ENCODE measurements at places on chromosomes 7 and 10. TPM values are rescaled to one million over a fixed set of nuclear protein-coding genes. Genes with fewer than 3 reads are reported as not detected.
A peak's percentile ranks its signal among the peaks of the same experiment; 100 is the strongest.

DRGX gene
- total RNA-seq = not detected

DGKI gene
- total RNA-seq = 3.3 TPM

MMP21 gene
- total RNA-seq = not detected

COL26A1 gene
- not detected for total RNA-seq

AFAP1L2 gene
- 17.9 TPM for total RNA-seq

OR2A2 gene
- not detected for total RNA-seq

NPC1L1 gene
- total RNA-seq = 0.10 TPM

GRB10 gene
- total RNA-seq = 106 TPM

DNA sequence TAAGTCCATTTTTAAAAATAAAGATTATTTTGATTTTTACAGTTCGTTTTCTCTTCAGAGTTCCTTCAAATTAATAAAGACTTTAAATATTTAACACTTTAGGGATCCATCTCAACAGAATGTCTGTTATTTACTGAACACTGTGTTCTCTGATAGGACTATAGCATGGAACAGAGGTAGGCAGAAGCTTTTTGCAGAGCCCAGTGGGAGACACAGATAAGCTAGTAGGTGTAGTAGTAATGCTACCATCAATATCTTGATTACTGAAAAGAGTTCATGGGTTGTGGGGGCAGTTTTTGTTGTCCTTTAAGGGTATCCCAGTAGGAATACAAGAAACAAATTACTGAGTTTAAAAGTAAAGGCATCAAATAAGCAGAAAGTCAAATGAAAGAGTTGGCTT lies 140.5 kb downstream of the HBP1 start:
- no peak for DNase-seq

- DNase-seq = no peak
These were observed 33.2 kb downstream of the TACR2 start for GRCh38 chr10:69383558-69383957.

DNA sequence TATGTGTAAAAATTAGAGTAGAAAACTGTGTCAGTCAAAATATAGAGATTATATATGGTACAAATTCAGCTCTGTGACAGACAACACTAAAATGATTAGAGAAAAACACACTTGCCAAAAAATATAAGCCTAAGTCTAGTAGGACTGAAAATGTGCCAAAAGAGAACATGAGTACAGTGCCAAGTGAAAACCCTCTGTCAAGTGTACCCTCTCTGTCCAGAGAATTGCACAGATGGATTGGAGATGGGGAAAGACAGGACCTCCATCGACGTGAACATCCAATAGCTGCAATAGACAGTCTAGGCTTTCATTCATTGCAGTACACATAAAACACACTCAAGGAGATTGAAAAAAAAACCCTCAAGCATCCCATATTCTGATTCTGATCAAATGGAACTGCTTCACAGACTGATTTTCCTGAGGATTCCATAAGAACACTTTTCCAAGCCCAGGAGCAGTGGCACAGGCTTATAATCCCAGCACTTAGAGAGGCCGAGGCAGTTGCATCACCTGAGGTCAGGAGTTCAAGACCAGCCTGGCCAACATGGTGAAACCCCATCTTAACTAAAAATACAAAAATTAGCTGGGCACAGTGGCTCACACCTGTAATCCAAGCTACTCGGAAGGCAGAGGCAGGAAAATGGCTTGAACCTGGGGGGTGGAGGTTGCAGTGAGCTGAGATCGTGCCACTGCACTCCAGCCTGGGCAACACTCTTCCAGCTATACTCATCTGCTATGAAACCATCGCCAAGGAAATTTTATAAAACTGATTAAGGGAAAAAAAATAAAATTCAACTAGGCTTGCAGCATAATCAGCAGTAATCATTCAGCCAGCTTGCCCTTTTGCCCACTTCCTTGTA lies 110.0 kb upstream of the TRIM24 start:
- DNase-seq = no peak

DNA sequence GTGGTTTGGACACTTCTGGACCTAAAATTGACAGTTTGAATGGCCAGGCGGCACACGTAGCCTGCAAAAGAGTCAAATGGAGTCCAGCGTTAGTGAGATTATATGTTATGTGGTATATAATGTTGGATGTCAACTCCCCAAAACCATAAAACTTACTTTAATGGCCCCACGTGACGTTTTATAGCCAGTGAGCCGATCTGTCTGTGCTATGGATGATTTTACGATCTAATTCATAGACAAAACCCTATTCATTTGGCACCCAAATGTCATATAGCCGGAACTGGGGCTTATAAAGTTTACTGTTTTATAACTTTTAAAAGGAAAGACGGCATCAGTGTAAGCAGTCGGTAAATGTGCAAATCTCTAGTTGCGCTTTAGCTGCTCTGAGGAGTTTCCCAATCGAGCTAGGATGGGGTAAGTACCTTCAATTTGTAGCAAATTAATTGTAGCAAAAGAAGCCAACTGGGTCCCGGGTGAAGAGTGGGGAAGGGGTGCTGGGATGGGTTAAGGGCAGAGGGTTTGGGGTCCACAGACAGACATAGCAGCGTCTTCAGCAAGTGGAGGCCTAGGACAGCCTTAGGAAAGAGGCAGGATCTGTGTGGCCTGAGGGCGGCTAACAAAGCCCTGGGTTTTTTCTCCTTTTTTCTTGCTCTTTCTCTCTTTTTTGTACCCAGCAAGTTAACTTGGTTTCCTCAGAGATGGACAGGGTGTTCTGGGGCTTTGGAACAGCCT lies 3.2 kb downstream of the HOXA5 start:
- no peak for DNase-seq

GRCh38 chr7:121276313-121276712 lies 52.5 kb upstream of the WNT16 start:
- no peak for DNase-seq

DNA sequence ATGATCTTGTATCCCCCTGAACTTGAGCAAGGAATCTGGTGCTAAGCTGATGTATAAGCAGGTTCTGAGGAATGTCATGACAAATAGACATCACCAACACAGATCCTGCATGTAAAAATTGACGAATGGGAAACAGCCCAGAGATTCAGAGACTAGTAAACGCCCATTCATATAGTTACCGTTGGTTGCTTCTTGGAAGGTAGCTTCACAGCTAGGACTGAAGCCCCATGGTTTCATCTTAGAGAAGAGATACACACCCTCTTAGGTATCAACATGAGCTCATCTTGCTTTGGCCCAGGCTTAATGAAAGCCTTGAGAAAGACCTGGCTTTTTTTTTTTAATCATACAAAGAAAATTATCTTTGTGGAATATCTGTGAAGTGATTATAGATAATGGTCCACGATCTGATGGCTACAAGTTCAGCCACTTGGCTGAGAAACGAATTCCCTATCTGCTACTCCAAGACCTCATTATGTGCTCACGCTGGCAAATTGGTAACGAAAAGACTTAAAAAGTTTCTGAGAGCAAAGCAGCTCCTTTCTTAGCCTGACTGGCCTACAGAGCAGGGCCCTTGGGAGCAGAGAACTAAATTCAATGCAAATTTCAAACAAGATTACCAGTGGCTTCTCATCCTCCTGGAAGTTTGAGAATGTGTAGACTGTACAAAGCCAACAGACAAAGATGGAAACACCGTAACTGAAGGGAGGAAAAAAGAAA lies 181.1 kb downstream of the NRP1 start:
- DNase-seq = no peak

GRCh38 chr10:58209669-58210068 lies 58.0 kb downstream of the IPMK start:
- no peak for DNase-seq

GRCh38 chr7:43112941-43113621 lies 634 bp downstream of the HECW1 start:
- DNase-seq = no peak

DNA sequence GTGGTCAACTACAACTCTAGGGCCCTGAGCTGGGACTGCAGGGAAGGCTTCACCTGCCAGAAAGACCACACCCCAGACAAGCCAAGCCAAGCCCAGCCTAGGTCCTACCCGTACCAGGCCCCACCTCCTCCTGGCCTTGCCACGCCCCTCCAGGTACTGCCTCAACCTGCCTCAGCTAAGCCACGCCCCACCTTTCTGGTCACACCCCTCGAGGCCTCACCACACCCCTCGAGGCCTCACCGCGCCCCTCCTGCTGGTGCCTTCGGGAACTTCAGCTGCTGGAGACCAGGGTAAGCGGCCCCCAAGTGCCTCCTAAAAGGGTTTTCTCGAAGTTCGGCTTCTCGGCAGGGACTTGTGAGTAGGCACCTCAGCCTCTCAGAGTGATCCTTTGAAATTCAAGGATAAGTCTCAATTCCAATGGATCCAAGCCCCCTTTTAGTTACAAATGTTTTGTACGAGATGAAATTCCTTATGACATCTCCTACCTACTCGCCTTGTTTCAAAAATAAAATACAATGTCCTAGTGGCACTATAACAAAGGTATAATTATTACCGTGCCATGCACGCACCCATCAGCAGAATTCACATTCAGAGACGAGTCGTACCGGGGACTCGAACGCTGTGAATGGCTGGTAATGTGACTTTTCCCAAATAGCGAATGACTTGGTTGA lies 171.2 kb downstream of the ARHGAP21 start:
- peak; percentile 70 for DNase-seq

DNA sequence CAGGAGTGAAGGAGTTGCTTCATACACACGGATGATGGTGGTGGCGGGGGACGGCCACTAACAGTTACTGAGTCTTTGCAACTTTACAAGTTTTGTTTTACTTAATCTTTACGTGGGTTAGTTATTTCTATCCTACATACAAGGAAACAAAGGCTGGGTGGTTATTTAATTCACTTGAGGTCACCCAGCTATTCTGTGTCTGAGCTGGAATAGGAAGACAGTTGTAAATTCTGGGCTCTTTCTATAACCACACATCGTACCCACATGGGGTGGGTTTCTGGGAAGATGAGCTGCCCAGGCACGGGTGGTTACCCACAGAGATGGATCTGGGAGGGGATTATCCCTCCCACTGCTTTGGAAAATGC lies 137.9 kb downstream of the ANLN start:
- no peak for DNase-seq

DNA sequence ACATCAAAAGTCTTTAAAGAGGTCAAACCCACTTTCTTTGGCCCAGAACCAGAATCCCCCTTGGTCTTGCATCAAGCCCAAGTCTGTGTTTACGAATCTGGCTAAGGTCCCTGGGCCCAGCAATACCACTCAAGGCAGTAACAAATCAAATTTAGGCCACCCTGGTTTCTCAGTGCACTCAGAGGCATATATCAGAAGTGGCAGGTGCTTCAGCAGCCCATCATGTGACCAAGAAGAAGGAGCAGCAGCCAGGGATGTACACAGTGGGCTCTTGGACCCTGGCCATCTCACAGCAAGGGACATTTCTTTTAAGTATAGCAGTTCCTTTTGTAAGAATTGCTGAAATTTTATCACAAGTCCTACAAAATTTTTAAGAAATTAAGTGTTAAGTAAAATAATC lies 7.3 kb upstream of the SLC25A13 start:
- no peak for DNase-seq

GRCh38 chr7:27237735-27238334 lies 4.8 kb upstream of the EVX1 start:
- no peak for DNase-seq

DNA sequence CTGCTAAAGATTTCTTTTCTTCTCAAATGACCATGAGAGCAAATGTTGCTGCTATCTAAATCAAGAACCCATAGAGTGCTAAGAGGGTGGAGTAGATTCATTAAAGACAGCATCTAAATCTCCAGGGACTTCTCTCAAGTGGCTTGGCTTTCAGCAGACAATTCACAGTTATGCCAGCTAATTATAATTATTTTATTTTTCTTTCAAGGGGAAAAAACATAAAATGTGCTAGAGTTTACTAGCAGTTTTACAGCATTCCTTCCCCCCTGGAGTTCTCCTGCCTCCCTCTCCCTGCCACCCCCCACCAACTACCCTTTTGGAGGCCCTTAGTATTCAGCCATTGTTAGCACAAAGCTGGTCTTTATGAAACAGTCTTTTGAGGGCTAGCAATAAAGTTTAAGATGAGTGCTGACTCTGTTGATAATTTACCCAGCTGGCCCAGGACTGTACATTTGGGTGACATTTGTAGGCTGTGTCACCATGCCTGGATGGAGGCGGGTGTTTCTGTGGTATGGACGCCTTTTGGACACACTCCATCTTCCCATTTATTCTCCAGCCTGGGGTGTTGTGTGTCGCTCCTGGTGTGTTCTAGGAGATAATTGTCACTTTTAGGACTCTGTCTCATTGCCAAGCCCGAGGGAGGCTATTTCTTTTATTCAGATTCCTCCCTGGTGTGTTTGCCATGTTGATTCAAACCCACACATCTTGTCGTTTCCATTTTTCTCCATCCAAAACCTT lies 160.2 kb downstream of the CREB5 start:
- DNase-seq = no peak

DNA sequence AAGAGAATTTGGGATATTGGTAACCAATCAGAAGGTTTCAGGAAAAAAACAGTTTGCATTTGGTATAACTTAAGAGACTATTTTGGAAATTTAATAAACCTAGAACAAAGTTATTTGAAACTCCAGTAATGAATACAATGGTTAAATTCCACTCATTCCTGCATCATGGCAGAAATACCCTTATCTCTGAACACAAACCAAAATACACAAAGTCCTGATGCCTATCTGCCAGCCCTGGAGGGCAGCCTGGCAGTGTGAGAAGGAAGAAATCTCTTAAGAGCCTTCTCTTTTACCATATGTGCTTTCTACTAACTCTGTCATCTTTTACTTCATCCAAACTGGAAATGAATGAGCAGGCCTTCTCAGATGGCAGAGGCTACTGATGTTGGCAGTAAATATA lies 147.1 kb upstream of the LYZL1 start:
- DNase-seq = no peak

DNA sequence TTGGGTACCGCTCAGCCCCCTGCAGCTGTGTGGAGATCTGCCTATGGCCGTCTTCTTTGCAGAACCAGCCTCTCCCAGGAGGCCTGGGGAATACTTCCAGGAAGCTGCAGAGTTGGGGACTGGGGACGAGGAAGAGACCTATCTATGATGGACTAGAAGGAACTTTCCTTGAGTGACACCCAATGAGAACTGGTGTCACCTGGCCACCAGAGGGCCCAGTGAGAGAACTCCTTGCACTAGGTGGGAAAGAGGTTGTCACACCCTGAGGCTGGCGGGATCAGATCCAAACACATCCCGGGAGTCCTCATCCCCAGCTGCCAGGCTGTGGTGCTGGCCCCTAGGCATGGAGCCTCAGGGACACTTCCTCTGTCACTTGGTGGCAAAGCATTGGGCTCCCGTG lies 4.9 kb upstream of the GRID2IP start:
- no peak for DNase-seq

DNA sequence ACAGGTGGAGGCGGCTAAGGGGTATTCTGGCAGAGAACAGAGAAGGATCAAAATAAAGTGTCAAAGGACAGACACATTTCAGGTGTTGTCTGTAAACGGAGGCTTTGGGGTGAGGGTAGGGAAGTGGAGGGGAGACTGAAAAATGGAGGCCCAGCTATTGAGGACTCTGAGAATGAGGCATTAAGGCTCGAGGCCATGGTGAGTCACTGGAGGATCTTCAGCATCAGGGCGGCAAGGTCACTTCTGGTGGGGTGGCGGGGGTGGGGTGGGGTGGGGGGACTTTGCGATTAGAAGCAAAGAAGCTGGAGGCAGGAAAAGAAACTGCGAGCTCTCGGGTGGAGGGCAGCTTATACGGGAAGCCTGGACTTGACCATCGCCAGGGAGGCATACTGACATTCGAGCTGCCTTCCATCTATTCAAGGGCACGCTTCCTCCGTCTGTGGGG lies 58.4 kb upstream of the PCGF5 start:
- peak; percentile 52 for DNase-seq

- DNase-seq = no peak
These were observed 683.3 kb downstream of the GRM8 start for GRCh38 chr7:126569402-126569801.

- DNase-seq = no peak
These were observed 18.8 kb downstream of the FOXI2 start for GRCh38 chr10:127755753-127756152.

GRCh38 chr7:101875283-101875846 lies 57.9 kb downstream of the CUX1 start:
- DNase-seq = no peak
